ENCODE measurements at places on chromosomes 12 and 14.

DNA sequence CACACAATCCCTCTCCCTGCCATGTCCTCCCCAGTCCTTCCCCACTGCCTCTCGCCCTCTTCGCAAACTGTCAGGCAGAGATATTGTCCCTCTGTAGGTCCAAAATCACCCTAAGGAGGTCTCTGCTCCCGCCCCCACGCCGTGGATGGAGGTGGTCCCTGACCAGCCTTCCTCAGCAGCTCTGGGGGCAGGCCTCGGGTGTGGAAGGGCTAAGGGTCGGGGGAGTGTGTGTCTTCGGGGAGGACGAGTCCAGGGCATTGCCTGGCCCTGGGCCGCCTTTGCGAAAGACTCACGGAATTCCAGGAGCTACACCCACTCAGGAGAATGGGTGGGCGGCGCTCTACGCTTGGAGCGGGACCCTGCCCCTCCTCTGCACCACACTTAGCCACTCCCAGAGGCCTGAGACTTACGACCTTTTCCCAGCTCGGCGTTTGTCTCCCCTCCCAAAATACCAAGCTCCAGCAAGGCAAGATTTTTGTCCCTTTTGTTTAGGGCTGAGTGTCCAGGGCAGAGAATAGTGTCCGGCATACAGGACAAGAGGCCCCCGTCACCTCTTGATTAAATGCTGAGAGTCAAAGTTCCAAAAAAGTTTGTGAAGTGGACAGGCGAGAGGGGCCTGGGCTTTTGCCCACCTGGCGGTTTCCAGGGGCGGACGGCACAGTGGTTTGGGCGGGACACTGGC is 881 bp downstream of the PYGL start:
- DNase-seq = peak; percentile 74

GRCh38 chr12:32423559-32423958 is 24.2 kb downstream of the FGD4 start:
- no peak for DNase-seq

DNA sequence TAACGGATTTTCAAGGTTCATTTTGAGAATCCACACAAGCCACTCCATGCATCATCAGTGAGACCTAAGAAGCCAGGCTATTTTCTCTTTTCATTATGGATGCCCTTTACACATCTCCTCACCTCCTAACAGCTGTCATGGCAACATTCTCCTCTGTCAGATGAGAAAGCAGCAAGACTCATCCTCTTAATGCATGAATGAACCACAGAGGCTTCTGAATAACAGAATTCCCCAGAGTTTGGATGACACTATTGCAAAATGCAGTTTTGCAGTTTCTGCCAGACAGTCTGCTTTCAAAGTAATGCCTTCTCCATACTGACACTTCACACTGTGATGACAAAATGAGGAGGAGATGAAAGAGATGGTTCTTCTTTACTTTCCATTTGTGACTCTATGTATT is 286.7 kb upstream of the GRIP1 start:
- no peak for DNase-seq

DNA sequence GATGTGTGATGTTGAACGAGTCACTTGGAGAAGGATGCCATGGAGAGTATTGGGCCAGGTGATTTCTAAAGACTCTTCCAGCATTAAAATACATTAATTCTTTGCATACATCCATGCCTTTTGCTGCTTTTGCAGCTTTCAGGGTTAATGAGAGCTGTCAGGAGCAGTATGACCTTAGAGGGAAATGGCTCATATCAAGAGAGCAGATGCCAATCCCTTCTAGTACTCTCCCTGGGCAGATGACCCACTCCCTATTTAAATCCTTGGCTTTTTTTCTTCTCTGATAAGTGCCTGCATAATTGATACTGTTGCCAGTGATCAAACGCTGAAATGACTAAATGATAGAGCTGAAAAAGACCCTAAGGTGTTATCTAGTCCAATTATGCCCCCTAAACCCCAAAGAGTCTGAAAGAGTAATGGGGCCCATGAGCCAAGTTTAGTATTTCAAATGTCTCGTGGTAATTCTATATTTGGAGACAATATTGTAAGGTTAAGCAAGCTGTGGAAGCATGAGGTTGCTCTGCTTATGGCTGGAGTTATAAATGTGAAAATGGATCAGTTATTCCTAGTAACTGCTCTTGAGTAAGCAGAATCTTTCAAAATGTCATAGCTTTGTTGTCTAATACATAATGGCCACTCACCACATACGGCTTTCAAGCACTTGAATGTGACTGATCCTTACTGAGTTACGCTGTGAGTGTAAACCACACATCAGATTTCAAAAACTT is 137.3 kb downstream of the ETV6 start:
- no peak for DNase-seq

DNA sequence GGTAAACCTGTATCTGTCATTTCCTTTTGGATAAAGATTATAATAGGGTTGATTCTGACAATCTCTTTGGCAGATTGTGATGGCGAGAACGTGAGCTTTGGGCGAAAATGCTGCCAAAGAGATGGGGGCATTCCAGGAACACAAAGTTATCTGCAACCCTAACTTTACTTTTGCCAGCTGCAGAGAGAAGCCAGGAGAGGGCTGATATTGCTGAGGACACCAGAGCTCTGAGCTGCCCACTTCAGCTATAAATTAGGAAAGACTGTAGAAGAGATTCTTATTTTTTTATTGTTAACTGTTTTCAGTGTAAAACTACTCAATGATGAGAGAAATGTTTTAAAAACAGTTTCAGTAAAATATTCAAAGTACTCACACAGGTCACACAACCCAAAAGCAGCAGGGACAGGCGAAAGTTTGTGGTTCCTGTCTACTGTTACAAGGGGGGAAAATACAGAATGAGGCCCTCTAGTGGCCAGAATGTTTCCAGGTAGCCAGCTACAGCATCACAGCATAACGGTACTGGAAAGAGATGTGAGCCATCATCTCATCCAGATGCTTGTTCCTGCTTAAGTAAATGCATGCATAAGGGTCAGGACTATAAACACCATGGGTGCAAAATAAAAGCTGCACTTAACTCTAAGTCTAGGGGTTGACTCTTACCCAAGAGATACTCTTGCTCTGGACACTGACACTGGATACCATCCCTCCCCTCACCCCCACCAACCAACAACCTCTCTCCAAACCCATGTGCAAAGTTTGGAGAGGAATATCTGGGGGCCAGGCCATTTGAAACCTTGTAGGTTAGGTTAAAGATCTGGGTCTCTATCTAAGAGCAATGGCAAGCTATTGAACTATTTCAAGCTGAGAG is 498.4 kb downstream of the RMST start:
- no peak for DNase-seq

- peak; percentile 80 for DNase-seq
Observed at GRCh38 chr12:6229224-6230218, 29.3 kb downstream of the CD9 start.

GRCh38 chr14:49907186-49907585 is 14.3 kb downstream of the ARF6 start:
- no peak for DNase-seq

DNA sequence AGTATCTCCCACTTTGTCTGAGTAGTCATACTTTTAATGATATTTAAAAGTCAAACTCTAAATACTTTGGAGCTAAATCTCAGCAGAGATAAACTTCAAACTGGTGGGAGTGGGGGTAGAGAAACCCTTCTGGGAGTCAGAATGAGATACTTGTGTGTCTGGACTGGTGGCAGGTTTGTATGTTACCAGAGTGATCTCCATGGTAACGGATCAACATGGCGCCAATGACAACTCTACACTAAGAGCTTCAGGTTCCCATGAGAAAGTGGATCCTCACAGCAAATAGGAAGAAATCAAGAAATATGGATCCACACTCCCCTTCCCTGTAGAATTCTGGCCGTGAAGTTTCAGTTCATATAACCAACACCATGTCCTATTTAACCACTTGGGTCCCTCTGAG is 121.9 kb downstream of the ETV6 start:
- no peak for DNase-seq

Measured in psoas muscle (tissue), 8 donors.